ENCODE measurements at places on chromosomes 2 and 18.

GRCh38 chr2:207750876-207751275 lies 18.8 kb downstream of the FZD5 start:
- no peak for DNase-seq

GRCh38 chr2:63530704-63531279 lies 57.5 kb downstream of the WDPCP start:
- peak; percentile 27 for DNase-seq

DNA sequence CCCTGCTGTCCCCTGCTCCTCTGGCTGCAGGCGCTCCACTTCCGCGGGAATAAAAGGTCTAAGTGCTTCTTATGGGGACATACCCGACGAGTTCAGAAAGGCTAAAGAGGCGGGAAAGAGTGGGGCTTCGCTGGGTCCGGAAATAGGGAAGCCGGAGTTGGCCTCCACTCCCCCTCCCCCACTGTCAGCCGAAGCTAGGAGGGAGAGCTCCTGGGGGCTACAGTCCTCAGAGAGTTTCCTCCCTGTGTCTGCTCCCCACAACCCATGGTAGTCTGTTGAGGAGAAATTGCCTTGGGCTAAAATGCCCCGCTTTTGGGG lies 7.2 kb downstream of the GAD1 start:
- DNase-seq: no peak

GRCh38 chr2:85712336-85712735 lies 18.2 kb downstream of the GNLY start:
- peak; percentile 72 for DNase-seq

DNA sequence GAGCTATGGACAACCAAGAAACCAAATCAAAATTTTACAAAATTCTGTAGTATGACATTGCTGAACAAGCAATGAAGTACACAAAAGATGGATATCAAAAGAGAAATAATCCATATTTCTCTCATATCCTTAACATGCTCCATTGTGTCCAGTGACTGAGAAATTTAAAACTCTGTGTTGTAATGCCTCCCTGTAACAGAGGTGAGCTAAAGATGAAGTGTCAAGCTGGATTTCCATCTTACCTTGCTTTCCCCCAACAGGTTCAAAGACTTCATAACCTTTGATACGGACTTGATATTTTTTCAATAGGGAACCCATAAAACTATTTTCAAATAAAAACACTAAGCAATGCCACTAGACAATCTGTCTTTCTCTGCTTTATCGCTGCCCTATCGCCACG lies 95.7 kb upstream of the SERTAD2 start:
- DNase-seq: no peak

- peak; percentile 96 for DNase-seq
Measured at GRCh38 chr2:106537047-106537446, 49.9 kb downstream of the CD8B2 start.

GRCh38 chr2:133711201-133711600 lies 142.9 kb upstream of the NCKAP5 start:
- DNase-seq: no peak

Measured in inflammatory macrophage treated with lipopolysaccharide for 1 hour (primary cell).